ENCODE measurements at places on chromosomes 12 and 14.

GRCh38 chr12:93879476-93880421, 202.6 kb downstream of the CRADD start:
- DNase-seq = no peak

- DNase-seq = no peak
These were observed 2.8 kb upstream of the ALX1 start for GRCh38 chr12:85277191-85277590.

GRCh38 chr12:116693286-116694227, 44.3 kb downstream of the SPRING1 start:
- no peak for DNase-seq

DNA sequence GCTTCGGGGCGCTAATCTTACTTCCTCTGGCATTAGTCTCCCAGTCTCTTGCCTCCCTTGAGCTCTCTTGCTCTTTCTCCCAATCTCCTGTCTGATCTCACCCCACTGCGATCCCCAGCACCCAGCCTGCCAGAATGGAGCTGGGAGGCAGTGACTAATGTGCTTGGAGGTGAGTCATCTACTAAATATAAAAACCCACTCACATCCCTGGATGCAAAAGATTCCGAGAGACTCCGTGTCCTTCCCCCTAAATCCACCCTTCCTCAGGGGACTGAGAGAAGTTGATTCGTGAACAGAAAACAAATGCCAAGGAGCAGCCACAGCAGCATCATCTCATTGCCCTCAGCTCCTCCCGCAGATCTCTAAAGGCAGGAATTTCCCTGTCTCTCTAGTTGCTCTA, 45.7 kb upstream of the KCNA5 start:
- DNase-seq = no peak

DNA sequence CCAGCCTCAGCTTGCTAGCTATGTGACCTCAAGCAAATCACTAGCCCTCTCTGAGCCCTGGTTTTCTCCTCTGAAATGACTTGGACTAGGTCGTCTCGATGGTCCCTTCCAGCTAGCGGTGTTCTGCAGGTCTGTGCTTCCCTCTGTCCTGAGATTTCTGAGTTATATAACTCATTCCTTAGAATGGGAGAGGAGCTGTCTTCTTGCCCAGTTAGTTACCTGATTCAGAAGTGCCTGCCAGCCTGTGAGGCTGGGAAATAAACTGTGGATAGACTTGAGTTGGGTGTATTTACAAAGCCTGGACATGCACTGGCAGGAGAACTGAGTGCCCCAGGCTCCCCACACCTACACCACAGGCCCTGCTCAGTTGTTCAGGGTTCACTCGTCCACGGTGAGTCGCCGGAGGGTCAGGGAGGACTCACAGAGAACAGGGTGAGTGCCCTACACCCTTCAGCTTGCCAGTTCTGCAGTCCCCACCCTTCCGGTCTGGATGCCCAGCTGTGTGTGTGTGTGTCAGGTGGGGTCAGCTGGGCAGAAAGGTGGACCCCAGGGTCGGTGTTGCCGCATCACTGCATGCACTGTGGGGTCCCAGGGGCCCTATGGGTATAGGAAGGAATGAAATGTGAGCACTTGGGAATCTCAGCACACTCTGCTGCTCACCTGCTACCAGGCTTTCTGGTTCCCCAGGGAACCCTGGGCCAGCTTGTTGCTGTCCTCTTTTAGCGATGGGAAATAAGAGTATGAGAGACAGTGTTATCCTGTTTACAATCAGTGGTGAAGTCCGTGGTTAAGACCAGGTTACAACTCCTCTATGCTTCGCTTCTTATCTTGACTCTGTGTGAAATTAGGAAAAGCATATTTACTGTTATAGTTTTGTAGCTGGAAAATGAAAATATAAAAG, 348.2 kb downstream of the DPF3 start:
- no peak for DNase-seq

GRCh38 chr12:131309700-131310099, 356.0 kb downstream of the ADGRD1 start:
- no peak for DNase-seq

All from D341Med (cell line).